Fibroblast of mammary gland (primary cell): ENCODE measurements at places on chromosomes 2 and 18.
A peak's percentile ranks its signal among the peaks of the same experiment; 100 is the strongest.

DNA sequence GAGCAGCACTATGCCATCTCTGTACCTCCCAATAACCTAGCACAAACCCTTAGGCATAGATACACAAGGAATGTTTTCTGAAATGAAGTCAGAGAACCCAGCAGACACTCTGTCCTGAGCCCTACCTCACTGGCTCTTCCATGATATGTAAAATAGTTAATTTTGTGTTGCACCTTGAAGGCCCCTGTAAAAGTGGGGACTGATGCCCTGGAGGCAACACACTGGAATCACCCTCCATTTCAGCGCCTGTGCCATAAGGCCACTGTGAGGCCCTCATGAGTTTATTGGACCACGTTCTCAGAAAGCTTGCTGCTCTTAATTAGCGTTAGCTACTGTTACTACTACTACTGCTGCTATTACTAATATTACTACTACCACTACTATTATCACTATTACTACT is 670.1 kb upstream of the SOX11 start:
- DNase-seq: no peak

- DNase-seq: no peak
Observed at GRCh38 chr2:240202586-240202985, 62.1 kb upstream of the OTOS start.

DNA sequence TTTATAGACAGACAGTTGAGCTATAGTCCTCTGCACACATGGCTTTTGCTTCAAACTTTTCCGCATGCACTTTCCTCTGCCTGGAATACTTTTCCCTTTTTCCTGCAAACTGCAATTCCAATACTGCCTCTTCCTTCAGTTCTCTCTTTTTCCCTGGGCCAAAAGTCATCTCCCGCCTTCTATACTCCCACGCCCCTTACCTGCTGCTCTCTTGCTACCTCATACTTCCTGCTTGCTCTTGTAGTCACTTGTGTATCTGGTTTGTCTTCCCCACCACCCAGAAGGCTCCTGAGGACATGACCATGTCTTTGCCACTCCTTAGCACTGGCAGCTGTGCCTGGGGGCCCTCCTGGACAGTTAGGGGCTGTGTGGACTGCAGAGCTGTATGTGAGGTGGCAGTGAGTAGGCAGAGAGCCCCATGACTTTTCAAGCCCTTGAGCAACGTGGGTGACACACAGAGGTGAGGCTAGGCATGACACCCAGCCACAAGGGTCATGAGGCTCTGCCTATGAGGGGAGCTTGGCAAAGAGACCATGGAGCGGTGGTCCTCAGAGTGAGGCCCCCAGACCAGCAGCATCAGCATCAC is 23.2 kb downstream of the SPEG start:
- no peak for DNase-seq

DNA sequence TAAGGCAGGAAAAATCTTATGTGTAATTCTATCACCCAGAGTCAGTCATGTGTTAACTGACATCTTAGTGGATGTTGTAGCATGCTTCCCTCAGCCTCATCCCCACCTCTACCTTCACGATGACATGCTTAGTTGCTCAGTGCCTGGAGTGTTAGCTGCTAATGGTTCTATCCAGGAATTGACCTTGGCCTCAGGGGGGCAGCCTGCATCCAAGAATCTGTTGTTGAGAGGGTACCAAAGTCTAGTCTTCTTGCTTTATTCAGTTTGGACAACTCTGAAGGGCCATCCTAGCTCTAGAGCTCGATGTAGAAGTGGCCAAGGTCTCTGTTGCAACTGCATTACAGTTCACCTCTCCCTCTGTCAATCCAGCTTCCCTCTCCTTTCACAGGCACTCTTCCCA is 61.2 kb downstream of the ACYP2 start:
- DNase-seq: peak; percentile 59

DNA sequence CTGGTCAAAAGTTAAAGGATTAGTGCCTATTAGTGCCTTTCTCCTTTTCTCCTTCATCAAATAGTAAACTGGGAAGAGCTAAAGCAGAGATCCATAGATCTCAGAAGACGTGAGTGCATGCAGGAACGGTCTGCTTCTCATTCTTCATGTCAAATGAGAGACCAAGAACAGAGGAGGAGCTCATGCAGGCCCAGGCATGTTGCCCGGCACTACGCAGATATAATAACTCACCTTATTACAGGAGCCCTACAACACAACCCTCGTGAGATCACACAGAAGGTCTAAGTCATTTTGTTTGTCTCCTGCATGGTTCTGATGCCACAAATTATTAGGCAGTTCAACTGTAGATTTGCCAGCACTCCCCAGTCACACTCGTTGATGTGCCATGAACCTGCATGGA is 71.8 kb downstream of the CMPK2 start:
- no peak for DNase-seq

- no peak for DNase-seq
Observed at GRCh38 chr18:10759241-10759640, 233.4 kb downstream of the NAPG start.

GRCh38 chr2:40450066-40450795 is 1.7 kb downstream of the SLC8A1 start:
- DNase-seq: peak; percentile 50

- DNase-seq: no peak
Observed at GRCh38 chr2:42256505-42256904, 87.4 kb downstream of the EML4 start.

- DNase-seq: peak; percentile 64
Observed at GRCh38 chr18:63511285-63511684, 30.9 kb upstream of the SERPINB12 start.

DNA sequence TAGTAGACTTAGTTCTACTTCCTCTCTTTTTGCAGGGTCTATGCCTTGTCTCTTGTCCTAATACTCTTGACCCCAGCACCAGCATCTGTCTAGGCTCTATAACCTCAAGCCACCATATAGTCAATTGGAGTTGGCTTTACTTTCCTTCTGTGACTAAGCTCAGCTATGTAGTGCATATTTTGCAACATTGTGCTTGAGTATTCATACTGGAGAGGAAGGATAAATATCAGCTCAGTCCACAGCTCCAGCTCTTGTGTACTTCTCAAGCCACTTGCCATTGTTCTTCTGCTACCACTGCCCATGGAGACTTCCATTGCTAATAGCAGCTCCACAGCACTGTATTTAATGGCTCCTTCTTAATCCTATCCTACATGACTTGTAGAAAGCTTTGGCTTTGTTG is 35.5 kb upstream of the CD28 start:
- DNase-seq: peak; percentile 49

DNA sequence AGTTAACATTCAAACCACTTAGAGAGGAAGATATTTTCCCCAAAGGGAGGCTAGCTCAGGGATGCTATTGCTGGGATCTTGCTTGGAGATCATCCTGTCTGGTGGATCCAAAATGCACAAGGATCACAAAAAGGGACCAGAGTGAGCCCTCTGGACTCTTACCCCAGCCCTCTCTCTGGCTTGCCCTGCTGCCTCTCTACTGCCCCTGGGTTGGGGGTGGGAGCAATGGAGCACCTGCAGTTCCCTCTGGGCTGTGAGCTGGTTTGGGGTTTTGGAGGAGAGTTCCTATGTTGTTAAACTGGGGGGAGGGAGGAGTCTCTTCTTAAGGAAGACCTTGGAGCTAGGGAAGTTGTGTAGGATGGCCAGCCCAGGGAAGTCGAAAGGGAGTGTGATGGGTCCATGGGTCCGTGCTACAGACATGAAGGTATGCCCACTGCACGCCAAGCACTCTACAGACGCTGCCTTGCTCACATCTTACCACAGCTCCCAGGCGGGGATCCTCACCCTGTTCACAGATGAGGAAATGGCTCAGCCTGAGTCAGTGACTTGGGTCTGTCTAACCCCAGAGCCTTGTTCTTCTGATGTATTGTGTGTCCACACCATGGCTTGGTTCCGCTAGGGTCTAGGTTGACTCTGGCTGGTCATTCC is 3.8 kb downstream of the LBH start:
- peak; percentile 47 for DNase-seq
